ENCODE measurements at places on chromosomes 7 and 10.

GRCh38 chr10:5517546-5517945 lies 7.2 kb upstream of the CALML3 start:
- no peak for DNase-seq

- DNase-seq, result no peak
Observed at GRCh38 chr10:14459665-14460064, 128.9 kb upstream of the FRMD4A start.

GRCh38 chr10:18332048-18332447 lies 191.8 kb downstream of the CACNB2 start:
- DNase-seq, result no peak

- DNase-seq, result no peak
Observed at GRCh38 chr10:98251399-98251798, 16.6 kb downstream of the LOXL4 start.

All from HuH-7 (cell line).